ENCODE measurements at places on chromosomes 6 and 20.

- DNase-seq, result no peak
Measured at GRCh38 chr6:23308166-23308565, 738.8 kb downstream of the HDGFL1 start.

GRCh38 chr20:35942243-35942642 lies 12.1 kb downstream of the SCAND1 start:
- DNase-seq, result peak; percentile 63

- DNase-seq, result no peak
Measured at GRCh38 chr6:169385237-169385880, 131.7 kb upstream of the THBS2 start.

DNA sequence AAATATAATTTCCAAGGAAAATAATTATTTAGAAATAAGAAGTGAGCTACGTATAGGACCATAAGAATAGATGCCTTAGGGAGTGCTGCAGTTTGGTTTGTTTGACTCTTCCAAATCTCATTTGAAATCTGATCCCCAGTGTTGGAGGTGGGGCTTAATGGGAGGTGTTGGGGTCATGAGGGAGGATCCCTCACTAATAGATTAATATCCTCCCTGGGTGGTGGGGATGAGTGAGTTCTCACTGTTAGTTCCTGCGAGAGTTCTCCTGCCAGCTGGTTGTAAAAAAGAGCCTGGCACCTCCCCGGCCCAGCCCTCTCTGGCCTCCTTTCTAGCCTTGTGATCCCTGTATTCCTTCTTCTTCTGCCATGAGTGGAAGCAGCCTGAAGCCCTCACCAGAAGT lies 69.3 kb downstream of the RCAN2 start:
- DNase-seq, result no peak

GRCh38 chr6:17059850-17060249 lies 42.0 kb upstream of the STMND1 start:
- no peak for DNase-seq

GRCh38 chr20:3222635-3223600 lies 13.6 kb downstream of the ITPA start:
- DNase-seq, result no peak

- no peak for DNase-seq
Measured at GRCh38 chr20:39849664-39850063, 839.4 kb downstream of the MAFB start.

GRCh38 chr6:101830501-101831031 lies 437.1 kb downstream of the GRIK2 start:
- DNase-seq, result no peak

GRCh38 chr6:23587582-23587981 lies 538.4 kb upstream of the NRSN1 start:
- no peak for DNase-seq

DNA sequence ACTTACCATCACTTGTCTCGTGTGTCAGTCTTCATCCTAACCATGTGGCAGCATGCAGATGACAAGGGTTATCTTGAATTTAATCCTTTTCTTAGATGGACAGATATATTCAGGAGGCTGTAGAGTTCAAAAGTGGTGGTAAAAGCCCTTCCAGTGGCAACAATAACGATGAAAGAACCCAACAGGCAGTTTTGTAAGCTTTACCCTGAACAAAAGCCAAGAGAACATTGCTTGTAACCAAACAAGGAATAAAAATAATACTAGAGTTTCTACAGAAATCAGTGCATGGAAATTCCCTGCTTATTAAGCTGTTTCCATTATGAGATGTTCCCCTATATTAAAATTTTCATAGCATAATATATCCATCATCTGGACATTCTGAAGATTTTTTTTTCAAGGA lies 69.7 kb downstream of the PDE7B start:
- DNase-seq, result no peak

GRCh38 chr6:31907158-31907813 lies 5.4 kb upstream of the ZBTB12 start:
- no peak for DNase-seq

GRCh38 chr6:151387175-151387970 lies 4.0 kb downstream of the ZBTB2 start:
- DNase-seq, result no peak

GRCh38 chr20:59145924-59146779 lies 17.5 kb upstream of the ZNF831 start:
- no peak for DNase-seq

GRCh38 chr6:53373638-53374037 lies 24.9 kb upstream of the ELOVL5 start:
- no peak for DNase-seq

DNA sequence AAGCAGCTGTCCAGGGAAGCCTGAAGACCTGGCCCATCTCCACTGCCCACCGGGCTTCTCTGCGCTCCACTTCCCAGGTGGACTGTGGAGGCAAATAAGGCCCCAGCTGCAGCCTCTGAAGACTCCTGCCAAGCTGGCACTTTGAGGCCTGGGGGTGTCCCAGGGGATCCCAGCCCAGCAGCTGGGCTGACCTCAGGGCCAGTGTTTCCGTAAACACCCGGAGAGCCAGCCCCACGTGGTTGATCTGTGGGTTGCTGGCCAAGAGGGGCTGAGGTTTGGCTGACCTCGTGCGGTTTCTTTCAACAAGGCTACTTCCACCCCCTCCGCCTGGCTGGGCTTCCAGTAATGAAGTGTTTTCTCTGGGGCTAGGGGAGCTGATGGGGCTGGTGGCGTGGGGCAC lies 12.4 kb upstream of the CCN5 start:
- no peak for DNase-seq

GRCh38 chr6:138571585-138572166 lies 72.4 kb upstream of the NHSL1 start:
- DNase-seq, result no peak

GRCh38 chr20:50346374-50347283 lies 156.0 kb downstream of the CEBPB start:
- DNase-seq, result no peak

DNA sequence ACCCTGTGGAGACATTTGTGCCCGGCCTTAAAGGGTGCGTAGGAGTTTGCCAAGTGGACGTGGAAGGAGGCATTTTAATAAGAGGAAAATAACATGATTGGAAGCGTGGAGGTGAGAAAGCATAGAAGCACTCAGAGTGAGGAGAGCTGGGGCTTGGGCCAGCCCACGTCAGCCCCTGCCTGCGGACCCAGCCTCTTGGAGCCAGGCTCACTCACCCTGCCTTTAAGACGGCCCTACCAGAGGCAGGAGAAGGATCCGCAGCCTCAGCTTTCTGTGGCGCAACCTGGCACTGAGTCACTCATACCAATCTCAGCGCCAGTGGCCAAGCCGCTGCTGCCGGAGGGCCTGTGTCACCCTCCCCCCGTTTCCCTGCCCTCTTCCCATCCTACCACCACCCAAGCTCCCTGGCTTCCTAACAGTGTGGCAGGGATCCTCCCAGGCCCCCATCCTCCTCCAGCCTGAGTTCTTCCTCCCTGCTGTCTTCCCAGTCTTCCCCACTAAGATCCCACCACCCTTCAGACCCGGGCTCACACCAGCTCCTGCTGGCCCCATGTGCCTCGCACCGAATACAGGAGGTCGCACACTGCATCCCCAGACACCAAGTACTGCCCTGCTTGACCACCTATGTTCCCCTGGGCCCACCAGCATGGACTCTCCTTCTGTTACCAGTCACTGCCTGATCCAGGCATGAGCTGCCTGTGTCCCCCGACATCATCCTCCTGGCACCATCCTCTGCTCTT lies 285.2 kb downstream of the UST start:
- no peak for DNase-seq

- no peak for DNase-seq
Measured at GRCh38 chr6:2447318-2447920, 202.0 kb upstream of the GMDS start.

GRCh38 chr6:12048609-12049008 lies 36.5 kb downstream of the HIVEP1 start:
- no peak for DNase-seq

- no peak for DNase-seq
Measured at GRCh38 chr6:47536816-47537401, 59.3 kb downstream of the CD2AP start.

- no peak for DNase-seq
Measured at GRCh38 chr20:46176739-46177378, 58.7 kb downstream of the CD40 start.

DNA sequence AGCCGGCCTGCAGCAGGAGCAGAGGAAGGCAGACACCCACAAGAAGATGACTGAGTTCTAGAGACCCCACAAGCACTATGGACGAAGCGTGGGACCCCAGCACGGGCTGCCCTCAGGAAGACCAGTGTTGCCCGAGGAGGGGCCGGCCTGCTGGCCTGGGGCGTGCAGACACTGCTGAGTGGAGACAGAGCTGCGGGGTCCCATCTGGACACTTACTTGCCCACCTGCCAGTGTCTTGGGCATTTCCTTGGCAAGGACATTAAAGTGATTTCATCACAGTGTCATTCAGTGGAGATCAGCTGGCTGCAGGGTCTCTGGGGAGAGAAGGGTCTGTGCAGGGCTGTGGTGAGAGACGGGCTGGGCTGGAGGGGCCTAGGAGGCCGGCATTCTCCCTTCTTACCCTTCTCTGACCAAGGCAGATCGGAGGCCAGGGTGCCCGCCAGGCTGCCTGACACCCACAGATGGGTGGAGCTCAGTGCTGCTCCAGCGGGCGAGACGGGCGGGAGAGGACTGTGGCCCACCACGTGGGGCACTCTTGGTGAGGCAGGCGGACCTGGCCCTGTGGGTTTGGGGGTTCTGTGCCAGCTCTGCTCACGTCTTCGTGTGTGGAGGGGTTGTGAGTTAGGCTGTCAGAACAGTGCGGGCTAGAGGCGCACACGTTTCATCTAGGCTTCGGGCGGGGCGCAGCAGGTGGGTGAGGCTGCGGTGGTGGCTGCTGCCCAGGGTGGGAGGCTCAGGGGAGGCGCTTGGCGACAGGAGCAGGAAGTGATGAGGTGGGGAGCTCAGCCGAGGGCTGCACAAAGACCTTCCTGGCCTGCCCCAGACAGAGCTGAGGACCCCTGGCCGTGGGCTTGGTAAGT lies at the start of gene LIME1:
LIME1 (plus strand) TSS at position 806 of the 860 bp plus-strand sequence. CDS start 886 bp downstream, outside the sequence.
- no peak for DNase-seq

GRCh38 chr20:63957004-63957689 lies 931 bp upstream of the UCKL1 start:
- DNase-seq, result peak; percentile 74

- DNase-seq, result no peak
Measured at GRCh38 chr6:169979873-169980432, 228.5 kb downstream of the ERMARD start.

- DNase-seq, result no peak
Measured at GRCh38 chr6:168057836-168058235, 21.2 kb downstream of the FRMD1 start.

GRCh38 chr20:9319687-9320384 lies 194.6 kb upstream of the LAMP5 start:
- DNase-seq, result no peak

DNA sequence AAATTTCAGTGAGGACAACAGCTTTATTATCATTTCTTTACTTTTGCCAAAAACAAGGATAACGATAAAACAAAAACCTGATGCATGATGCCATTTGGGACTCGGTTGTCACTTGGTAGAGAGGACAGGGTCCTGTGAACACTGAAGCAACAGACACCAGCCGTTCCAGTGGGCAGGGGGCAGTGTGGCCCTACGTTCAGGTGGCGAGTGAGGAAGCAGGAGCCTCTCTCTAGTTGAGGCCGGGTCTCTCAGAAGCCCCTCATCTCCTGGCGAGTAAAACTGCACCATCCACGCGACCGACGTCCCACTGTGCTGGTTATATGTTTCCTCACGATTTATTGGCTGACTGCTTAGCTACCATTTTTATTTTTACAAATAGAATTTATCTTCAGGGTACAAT lies 231.6 kb downstream of the THBS2 start:
- no peak for DNase-seq

DNA sequence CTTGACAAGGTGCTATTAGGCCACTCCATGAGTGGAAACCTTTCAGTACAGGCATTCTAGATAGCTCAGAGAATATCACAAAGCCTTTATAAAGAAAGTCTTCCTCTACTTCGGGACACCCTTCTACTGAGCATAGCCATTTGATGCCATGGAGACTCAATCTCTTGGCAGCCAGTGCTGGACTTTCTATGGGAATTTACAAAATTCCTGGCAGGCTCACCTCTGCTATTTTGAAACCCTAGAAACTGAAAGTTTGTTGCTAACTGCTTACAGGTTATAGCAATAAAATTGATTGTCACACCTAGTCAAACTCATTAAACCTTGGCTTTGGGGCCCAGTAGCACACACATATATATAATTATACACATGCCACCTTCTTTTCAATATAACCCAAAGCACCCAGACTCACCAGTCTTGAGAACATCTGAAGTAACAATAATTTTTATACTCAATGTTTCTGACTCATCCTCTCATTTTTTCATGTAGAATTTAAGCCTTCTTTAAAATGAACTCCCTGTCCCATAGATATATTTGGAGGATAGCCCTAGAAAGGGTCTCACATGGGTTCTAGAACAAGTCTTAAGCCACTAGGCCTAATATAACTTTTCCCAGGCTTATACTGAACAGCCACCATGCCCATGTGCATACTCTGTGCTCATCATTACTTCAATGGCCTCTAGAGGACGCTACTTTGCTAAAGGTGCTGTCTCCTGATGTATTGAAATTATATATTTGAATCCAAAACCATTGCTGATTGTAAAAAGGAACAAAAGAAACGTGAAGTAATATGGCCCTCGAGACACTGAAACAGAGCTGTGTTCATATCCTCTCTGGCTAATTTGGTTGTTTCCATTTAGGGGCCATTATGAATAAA lies 368.1 kb upstream of the MARCKS start:
- DNase-seq, result no peak

DNA sequence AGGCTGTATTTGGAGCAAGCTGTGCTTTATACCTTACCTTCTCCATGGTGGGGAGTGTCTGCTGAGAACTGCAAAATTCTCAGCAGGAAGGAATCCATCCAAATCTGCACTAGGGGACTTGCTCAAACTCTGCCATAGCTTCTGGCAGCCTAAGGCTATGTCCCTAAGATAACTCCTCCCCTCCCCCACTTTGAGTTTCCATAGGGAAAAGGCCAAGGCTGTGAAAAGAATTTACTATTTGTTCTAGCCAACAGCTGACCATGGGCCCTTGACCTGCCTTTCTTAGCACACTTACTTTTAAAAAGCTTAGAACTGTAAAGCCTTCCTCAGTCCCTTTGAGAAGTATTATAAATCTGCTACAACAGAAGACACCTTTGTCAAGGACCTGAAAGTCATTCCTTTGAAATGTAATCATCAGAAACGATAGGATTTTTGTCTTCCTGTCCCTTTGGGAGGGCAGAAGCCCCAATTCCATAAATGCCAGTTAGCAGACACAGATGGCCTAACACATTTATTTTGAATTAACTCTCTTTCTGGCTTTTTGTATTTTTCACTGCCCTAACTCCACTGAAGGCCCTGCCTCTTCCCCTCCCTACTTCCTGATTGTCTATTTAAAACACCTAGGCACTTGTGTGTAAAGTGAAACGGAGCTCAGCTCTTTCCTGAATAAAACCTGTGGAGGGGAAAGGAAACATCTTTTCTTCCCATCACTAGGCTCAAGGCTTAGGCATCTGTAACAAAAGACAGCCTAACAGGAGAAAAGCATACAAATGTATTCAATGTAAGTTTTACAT lies 157.1 kb downstream of the AKAP7 start:
- no peak for DNase-seq
